ENCODE measurements at places on chromosomes 1 and 21.

GRCh38 chr21:35664683-35665082 is 395.6 kb downstream of the SETD4 start:
- DNase-seq, result no peak

GRCh38 chr1:236284291-236284721 is 2.5 kb upstream of the ERO1B start:
- DNase-seq, result no peak

DNA sequence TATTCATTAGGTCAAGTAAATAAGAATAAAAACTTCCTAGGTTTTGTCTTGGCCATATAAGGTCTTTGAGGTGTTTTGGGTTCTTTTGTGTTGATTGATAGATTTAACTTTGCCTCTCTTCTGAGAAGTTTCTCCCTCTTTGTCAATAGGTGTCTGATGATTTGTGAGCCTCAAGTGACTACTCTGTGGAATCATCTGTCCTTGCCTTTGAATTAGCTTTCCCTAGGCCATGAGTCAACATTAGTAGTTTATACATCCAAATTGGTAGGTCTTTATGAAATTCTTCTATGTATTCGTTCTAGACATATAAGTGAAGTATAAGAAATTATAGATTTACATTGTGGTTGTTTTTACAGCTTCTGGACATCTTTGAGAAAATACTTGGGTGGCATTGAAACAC is 864.4 kb downstream of the USP25 start:
- no peak for DNase-seq

- DNase-seq, result no peak
Measured at GRCh38 chr1:198667186-198667585, 28.3 kb downstream of the PTPRC start.

DNA sequence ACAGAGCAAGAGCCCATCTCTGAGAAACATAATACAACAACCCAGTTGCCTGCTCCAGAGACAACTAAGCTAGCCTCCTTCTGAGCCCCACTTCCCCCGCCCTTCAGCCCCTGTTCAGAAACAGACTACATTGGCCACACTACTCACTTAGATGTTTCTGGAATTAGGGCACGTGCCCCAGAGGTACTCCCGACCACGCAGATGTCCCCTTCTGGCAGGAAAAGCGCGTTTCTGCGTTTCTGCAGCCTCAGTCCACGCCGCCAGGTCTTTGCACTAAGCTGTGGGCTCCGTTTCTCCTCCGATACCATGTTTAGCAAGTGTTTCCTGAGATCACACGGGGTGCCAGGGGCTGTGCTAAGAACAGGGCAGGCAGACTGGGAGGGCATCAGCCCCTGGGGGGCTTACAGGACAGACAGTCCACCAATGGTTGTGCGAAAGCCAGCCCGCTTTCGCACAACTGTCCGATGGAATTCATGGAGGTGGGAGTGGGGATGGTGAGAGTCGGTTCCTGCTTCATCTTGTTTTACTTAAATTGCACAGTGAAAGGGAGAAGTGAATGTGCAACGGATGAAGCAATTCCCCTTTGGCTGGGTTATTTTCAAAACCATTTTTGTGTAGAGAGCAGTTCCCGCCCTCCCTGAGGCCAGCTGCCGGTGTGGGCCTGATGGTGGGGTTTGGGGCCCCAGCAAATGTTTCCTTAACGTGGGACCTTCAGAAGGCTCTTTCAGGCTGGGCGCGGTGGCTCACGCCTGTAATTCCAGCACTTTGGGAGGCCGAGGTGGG is 2.7 kb downstream of the PIK3CD start:
- DNase-seq, result no peak

DNA sequence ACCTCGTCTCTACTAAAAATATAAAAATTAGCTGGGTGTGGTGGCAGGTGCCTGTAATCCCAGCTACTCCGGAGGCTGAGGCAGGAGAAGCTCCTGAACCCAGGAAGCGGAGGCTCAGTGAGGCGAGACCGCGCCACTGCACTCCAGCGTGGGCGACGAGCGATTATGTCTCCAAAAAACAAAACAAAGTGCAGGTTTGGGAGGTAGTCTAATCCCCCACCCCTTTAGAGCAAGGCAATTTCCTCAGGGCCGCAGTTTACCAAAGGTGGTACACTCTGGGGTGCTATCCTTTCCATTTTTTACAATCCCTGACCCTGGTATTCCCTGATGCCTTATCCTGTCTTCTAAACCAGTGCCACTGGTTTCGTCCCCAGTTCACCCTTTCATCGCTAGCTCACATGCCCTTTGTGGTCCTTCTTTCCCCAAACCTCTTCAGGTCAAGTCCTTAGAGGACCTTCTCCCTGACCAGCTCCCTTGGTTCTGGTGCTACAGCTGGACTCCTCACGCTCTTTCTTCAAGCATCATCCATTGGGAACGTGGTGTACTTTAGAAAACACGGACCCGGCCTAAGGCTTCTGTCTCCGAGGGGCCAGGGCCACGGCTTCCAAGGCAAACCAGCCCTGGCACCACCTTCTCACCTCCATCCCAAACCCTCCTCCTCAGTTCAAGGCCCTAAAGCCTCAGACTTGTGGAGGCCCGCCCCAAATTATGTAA is 873 bp downstream of the IFT25 start:
- no peak for DNase-seq

DNA sequence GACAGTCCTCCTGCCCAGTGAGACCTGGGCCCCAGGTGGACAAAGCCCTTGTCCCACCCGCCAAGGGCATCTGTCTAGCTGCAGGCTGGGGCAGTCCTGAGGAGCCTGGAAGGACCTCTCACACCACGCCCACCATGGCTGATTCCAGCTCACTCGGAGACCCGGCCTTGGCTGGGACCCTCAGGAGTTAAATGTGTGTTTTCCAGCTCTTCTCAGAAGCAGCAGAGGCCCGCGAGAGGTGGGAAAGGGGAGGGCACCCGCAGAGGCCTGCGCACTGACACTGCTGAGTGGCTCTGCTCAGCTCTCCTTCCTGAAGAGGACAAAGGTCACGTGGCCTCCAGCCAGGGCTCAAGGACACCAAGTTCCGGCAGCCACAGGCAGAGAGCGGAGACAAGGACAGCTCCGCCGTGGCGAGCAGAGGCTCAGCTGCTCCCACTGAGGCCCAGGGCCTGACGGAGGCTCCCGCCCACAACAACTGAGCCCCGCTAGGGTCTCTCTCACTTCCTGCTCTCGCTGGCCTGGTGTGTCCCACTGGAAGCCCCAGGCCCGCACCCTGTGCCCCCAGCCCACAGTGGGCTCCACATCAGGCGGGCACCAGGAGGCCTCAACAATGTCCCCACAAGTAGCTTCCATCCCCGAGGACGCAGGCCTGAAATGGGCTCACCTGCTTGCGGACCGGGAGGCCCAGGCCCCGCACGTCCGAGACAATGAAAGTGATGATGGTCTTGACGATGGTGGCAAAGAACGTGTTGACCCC is 16.9 kb downstream of the SLC19A1 start:
- peak; percentile 44 for DNase-seq

GRCh38 chr1:1069711-1070676 is 4.1 kb downstream of the RNF223 start:
- DNase-seq, result no peak

DNA sequence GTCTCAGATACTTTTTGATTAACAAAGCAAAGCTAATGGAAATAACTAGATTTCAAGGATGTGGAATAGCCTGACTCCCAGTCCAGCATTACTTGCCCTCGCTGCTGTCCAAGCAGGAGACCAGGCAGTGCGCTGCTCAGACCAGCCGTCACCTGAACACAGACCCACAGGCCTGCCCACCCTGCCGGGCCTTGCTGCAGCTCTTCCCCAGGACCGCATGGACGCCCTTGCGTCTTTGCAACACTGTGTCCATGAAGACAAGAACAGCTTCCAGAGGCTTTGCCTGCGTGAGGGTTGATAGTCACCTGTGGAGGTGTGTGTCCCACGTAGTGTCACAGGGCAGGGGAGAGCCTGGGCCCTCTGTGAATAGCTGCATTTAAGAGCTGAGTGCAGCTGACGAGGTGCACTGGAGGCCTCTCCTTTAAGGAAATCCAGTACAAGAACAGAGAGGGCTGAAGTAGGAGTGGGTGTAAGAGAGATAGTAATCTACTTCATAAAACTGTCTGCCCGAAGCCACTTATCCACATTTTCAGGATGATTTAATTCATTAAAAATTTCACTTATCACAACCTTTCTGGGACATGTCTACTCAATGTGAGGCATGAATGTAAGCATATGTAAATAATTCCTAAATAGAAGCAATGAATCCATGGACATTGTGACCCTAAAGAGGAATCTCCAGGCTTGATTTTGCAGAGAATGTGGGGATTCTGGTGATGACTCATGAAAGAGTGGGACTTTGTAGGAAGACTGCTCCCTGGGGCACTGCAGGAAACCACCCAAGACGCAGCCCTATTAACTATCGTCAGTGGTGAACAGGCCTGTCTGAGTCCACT is 176.2 kb upstream of the RAB4A start:
- no peak for DNase-seq

DNA sequence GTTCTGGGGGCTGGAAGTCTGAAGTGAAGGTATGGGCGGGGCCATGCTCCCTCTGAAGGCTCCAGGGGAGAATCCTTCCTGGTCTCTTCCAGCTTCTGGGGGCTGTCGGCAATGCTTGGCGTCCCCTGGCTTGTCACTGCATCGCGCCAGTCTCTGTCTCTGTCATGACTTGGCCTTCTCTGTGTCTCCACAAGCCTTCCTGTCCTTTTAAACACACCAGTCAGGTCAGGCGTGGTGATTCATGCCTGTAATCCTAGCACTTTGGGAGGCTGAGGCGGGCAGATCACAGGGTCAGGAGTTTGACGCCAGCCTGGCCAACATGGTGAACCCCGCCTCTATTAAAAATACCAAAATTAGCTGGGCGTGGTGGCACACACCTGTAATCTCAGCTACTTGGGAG is 125.3 kb downstream of the ACTL8 start:
- no peak for DNase-seq

- DNase-seq, result no peak
Measured at GRCh38 chr1:190168893-190169280, 308.8 kb downstream of the BRINP3 start.

DNA sequence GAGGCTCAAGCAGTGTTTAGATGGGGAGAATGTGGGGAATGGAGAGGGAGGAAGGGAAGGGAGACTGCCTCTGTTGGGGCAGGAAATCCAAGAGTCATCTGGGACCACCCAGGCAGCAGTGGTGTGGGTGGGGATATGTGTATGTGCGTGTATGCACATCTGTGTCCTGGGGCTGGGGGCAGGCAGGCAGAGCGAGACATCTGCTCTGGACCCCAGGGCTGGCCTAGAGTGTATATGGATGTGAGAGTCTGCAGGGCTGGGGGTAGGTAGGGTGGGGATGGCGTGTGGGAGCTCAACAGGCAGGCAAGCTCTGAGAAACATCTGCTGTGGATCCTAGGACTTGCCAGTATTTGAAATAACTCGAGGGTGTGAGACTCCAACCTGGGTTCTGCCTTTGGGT is 3.5 kb downstream of the PTCH2 start:
- no peak for DNase-seq

DNA sequence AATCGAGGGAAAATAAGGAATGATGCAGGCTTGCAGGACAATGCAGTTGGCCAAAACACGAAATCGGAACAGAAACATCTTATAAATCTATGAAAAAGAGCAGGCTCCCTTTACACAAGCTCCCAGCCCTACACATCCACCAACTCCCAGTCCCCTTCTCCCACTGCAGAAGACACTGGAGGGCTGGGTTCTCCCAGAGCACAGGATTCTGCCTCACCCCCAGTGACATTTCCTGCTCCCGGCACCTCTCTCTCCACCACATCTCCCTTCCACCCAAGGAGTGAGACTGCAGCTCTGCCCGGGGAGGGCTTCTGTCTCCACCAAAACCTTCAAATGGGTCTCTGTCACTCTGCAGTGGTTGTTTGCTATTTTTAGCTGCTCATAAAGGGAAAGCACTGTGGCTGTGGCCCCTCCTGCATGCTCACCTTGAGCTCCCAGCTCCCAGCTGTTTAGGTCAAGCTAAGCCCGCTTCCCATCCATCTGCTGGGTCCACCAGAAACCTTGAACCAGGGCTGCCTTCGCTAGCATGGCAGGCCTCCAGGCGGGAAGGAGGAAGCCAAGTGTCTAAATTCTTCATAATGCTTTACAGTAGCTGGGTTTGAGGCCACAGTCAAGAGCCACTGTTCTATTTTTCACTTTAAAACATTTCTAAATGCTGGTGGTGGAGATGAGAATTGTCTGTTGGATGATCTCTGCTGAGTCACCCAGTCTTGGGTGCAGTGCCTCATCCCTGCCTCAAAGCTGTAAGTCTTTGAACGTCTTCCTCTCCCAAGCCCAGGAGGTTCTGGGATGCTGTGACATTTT is 3.3 kb upstream of the C2CD2 start:
- no peak for DNase-seq

- peak; percentile 47 for DNase-seq
Measured at GRCh38 chr21:40841524-40842196, 5.3 kb downstream of the DSCAM start.

DNA sequence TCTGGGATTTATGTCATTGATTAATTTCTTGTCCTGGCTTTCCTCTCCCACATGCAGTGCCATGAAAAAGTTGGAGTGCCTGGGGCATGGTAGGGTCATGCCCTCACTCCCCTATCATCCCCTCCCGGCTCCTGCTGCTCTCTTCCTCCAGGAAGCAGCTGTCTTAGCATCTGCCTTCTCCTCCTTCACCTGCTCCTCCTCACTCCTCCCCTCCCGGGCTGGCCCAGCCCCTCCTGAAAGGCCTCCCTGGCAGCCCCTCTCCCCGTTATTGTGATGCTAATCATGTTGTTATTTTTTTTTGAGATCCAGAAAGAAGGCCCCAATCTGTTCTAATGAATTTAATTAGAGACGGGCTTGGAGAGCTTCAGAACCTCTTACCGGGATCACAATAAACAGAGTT is 36.3 kb upstream of the NFASC start:
- no peak for DNase-seq

DNA sequence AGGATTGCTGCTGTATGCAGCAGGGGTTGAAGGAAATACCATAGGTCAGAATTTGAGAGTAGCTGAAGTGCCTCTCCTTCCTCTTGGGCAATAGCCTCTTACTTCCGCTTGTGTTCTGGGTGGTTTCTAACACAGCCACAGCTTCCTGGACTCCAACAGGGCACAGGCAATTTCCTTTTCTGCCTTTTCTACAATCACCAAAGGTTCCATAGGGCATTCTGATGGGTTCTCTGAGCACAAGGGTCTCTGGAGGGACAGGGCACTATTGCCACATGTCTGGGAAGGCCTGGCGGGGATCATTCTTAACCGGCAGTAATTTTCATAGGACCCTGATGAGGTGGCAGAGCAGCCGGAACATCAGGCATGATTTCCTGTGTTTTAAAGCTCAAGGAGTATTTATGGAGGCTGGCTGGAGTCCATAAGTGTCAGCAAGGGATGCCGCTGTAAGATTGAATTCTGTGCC is 5.5 kb upstream of the AGTRAP start:
- no peak for DNase-seq

GRCh38 chr1:12711536-12711935 is 4.4 kb upstream of the AADACL3 start:
- DNase-seq, result no peak
